Stimulated activated CD4-positive, alpha-beta T cell treated with anti-CD3 and anti-CD28 coated beads, Interleukin-1b, Interleukin-23, amount 100 ng/mL, for 1 hour (primary cell): ENCODE measurements at places on chromosomes 16 and 17.
A peak's percentile ranks its signal among the peaks of the same experiment; 100 is the strongest.

DNA sequence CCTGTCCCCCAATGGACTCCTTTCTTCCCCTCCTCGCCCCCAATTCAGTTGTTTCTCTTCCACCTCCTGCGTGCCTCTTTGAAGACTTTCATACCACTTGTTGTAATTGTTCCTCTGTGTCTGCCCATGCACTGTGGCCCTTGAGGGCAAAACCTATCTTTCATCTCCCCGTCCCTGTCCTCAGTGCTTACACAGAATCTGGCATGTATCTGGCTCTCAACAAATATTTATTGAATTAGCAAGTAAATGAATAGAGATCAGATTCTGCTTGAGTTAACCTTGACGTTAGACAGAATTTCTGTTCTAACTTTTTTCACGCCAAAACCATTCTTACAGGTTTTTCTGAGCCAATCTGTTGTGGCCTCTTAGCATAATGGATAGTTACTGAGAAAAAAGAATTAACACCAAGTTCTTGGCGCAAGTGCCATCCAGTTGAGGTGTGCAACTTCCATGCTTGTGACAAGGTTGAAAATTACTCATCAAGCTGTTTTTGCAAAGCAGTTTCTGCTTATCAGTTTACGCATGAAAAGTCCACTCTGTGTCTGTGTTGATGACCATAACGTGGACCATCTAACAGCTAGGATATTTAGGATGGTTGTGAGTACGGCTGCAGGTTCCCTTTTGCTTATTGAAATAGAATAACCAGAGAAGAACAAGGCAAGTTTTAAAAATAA is 215.1 kb downstream of the PRKCA start:
- DNase-seq = no peak

DNA sequence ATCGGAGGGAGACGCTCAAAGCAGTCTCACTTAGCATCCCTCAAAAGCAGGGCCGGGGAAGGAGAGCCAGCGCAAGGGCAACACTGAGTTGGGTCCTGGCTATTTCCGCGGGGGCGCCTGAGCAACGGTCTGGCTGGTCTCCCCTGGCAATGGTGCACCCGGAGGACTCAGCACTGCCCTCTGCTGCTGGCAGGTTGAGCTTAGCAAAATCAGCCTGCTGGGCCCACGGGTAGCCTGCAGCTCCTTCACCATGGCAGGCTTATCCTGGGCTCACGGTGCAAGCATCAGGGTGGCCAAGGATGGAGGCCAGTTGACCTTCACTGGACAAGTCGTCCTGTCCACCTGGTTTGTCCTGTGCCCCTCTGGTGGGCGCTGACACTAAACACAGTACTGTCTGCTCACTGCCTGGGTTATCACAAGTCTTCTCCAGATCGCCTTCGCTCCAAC is 14.4 kb upstream of the ALDH3A1 start:
- DNase-seq = peak; percentile 25

DNA sequence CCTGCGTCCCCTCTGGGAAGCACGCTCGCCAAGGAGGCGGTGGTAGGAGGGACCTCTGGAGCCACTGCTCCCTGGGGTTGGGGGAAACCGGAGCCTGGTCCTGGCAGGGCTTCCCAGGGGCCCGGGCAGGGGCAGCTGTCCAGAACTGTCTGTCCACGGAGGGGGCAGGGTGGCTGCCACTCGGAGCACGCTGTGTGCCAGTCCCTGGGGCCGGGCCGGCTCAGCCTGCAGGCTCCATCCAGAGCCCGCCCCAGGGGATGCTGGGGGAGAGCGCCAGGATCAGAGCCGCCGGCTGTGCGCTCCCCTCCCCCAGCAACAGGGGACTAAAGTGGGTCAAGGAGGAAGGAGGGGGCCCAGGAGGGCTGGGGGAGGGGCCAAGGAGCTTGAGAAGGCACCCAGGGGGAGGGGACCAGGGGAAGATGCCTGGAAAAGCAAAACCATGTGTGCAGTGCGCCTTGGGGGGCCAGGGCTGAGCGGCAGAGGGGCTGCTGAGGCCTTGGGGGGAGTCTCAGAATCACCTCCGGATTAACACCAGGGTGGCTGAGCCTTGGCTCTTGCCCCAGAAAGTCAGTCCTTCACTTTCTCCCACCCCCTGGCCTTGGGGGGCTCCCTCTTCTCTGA is 21.3 kb downstream of the ZNF423 start:
- DNase-seq = no peak

GRCh38 chr16:76766538-76766937 is 424.5 kb upstream of the MON1B start:
- DNase-seq = no peak

DNA sequence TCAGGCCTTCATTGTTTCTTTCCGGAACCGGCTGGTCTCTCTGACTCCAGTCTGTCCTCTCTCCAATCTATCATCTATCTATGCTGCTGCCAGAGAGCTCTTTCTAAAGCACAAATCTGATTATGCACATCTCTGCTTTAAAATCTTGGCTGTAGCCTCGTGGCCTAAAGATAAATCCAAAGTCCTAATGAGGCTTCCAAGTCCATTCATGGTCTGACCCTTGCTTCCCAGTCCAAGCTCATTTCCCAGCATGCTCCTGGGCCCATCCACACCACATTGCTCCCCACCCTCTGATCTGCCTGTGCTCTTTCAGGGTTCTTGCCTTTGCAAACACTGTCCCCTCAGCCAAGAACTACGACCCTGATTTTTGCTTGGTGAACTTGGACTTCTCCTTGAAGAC is 21.5 kb upstream of the PHB1 start:
- no peak for DNase-seq

DNA sequence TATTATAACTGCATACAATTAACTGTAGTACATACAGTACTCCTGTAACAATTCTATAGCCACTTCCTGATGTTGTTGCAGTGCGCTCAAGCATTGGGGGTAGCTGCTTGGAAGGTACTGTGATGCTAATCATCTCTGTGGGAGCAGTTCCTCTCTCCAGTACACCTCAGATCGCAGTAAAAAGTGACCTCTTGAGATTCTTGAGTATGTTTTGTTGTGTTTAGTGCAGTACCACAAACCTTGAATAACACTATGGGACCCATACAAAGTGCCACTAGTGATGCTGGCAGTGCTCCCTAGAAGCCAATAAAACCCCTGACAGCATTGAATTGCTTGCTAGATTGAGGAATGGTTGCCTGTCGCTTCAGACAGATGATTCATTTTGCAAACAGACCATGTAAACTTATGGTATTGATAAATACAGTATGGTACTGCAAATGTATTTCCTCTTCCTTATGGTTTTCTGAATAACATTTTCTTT is 193.0 kb downstream of the SPECC1 start:
- no peak for DNase-seq

DNA sequence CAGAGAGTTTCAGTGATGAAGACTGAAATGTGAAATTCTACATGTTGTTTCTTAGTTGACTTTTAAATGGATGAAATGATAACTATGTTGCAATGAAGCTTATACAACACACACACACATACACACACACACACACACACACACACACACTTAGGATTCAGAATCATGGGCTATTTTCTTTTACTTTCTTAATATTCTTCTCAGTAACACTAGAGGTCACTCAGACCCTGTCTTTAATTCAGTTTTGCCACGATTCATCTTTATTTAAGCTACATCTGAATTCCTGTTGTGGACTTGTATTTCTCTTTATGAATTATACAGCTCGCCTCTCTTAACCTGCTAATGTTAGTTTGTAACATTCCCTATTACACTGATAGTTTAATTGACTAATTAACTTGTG is 109.6 kb upstream of the GOT2 start:
- no peak for DNase-seq

DNA sequence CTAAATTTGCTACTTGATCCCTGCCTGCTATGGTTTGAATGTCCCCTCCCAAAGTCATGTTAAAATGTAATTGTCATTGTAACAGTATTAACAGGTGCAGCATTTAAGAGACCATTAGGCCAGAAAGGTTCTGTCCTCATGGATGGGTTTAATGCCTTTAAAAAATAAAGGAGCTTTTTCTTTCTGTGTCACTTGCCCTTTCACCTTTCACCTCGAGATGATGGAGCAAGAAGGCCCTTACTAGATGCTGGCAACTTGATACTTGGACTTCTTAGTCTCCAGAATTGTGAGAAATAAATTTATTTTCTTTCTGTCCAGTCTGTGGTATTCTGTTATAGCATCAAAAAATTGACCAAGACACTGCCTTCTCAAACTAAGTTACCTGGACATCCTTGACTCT is 98.5 kb downstream of the BRIP1 start:
- DNase-seq = no peak

DNA sequence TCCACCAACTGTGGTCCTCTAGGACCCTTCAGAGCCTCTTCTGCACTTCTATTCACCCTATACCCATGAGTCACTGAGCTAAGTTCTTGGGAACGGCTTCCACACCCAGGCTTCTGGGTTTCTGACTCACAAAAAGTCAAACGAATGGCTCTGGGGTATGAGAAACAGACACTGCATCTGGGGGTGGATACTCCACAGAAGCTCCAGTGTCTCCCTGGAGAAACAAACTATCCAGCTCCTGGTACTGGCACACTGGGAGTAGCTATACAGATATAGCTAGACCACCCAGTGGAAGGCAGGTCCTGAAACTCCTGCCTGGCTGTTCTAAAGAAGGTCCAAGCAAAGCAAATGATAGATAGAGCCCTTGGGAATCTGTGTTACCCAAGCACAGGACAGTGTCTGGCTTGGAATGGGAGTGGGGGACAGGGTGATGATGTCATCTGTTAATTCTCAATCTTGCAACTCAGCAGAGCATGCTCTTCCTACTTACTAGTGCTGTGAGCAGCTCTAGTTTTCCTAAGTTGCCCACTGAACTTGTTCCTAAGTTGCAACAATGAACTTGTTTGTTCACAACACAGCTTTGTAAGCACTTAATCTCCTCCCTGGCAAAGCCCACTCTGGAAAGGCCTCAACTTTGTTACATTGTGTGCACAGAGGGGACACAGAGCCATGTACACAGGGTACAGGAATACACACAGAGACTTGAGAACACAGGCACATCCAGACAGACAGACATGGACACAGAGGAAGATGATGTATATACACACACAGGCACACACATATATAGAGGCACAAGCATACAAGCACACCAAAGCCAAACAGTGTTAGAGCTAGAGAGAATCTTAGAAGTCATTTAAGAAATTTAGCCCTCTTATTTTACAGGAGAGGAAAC is 6.7 kb downstream of the MMP28 start:
- DNase-seq = no peak

DNA sequence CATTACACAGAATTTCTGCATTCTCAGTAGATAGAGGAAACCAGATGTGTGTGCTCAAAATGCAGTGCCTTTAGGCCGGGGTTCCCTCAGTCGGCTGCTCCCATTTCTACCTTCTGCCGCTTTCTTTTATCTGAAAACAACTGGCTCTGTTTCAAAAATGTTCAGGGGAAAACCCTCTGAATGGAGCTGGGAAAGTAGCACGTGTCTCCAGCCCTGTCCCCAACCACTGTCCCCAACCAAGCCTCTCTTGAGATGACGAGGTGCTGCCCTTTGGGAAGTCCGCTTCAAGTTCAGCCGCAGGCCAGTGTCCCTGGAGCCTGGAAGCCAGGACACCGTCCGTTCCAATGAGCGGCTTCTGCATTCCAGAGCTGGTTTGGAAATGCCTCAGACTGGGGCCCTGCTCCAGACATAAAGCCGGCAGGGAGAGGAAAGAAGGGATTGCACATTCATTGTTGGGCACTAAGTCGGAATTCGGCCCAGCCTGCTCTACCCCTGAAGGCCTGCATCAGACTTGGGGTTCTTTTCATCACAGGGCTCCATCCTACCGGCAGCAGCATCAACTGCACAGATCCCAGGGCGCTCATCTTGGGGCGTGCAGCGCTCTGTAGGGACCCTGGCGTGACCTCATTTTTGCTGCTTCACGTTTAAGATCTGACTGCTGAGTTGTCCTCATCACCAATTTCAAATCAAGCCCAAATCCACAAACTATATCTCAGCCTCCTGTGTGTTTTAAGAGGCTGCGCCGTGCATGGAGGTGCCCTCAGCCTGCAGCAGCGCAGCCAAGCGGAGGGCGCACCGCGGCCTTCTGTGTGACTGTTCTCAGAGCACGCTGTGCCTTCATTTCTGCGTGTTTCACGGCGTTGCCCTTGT is 111.3 kb downstream of the BANP start:
- no peak for DNase-seq

GRCh38 chr16:10678655-10679054 is 16.1 kb downstream of the TEKT5 start:
- DNase-seq = no peak

GRCh38 chr16:17469741-17470181 is 999 bp downstream of the XYLT1 start:
- DNase-seq = no peak

GRCh38 chr16:24917236-24917635 is 71.5 kb downstream of the SLC5A11 start:
- no peak for DNase-seq

- no peak for DNase-seq
Measured at GRCh38 chr17:410543-411401, 58.2 kb upstream of the RPH3AL start.

GRCh38 chr17:9810100-9810949 is 11.6 kb downstream of the GSG1L2 start:
- no peak for DNase-seq

DNA sequence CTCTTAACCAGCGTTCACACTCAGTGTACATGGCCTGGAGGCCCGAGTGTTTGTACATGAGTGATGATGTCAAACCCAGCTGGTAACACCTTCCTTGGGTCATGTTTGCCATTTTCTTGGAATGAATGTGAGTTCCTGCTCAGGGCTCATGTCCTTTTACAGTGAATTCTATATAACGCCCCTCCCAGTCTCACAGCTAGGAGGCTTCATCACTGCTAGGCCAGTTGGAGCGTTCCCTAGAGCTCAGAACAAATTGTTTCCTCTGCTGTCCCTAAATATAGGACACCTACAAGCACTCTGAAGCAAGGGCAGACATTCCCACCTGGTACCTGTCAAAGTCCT is 5.5 kb downstream of the TIMM22 start:
- DNase-seq = no peak

DNA sequence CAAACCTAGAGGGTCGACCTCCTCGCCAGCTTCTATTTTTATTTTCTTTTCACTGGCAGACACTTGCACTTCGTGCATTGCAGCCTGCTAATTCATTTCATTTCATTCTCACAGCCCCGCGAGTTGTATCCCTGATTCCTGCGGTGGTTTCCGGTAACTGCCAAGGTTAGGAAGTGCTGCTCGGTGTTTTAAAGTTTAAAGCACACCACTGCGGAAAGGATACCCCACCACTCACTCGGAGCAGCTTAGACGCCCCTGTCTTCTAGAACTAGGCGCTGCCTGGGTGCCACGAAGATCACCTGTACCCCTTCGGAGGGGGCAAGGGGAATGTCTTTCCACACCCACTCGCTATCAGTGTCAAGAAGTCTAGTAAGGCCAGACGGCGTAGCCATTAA is 509 bp downstream of the CNEP1R1 start:
- peak; percentile 2 for DNase-seq

DNA sequence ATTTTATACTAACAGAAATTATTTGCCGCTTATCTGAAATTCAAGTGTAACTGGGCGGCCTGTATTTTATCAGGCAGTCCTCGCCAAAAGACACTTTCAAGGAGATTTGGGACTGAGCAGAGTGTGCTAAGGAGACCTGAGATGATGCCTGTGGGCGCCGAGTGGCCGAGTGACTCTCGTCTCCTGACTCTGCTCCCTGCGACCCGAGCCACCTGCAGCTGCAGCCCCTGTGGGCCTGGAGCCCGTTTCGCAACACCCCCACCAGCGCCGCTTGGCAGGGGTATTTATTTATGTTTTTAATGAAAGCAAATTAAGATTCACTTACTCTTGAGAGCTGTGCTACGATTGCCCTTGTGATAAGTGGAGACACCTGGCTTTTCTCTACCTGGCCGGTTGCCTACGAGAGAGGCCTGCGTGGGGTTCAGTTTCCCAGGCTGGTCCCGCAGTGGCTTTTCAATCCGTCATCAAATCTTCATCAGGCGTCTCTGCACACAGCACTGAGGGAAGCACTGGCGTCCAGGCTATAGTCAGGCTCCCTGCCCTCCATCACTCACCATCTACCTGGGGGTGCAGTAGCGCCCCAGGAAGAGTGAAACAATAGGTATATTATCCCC is 124.0 kb downstream of the SEC14L1 start:
- DNase-seq = no peak
